ENCODE measurements at places on chromosomes 11 and 22.

GRCh38 chr22:29345932-29346331 lies 30.4 kb upstream of the RASL10A start:
- no peak for DNase-seq

DNA sequence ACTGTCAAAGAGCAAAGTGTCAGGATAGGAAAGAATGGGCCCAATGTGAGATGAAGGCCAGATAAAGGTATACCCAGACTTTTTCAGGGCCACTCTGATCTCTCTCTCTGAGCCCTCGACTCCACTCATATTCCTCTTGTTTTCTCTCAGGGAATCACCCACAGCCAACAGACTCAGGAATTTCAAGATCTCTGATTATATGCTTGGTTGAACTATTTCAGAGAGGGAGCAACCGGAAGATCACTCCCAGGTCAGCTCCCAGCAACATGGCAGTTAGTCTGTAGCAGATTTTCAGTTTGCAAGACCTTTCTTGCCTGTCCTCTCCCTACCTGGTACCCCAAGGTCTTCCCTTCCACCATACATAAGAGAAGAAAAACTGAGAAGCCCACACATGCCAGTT lies 102.5 kb downstream of the C11orf58 start:
- DNase-seq = no peak

DNA sequence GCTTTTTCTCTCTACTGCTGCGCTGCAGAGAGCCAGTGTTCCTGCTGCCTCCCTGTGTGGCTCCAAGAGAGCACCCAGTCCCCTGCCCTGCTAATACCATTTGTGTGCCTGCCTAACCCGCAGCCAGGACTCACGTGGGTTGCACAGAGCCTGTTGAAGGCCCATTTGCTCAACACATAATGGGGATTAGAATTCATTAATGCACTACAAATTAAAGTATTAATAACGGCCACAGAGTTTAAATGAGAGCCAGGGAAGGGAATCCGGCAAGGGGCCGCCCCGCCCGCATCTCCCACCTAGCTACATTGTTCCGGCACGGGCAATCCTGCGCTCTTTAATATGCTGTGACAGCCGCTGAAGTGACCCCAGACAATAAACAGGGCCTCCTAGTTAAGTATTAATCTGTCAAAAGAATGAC lies 211.3 kb downstream of the NXPE2 start:
- DNase-seq = no peak

DNA sequence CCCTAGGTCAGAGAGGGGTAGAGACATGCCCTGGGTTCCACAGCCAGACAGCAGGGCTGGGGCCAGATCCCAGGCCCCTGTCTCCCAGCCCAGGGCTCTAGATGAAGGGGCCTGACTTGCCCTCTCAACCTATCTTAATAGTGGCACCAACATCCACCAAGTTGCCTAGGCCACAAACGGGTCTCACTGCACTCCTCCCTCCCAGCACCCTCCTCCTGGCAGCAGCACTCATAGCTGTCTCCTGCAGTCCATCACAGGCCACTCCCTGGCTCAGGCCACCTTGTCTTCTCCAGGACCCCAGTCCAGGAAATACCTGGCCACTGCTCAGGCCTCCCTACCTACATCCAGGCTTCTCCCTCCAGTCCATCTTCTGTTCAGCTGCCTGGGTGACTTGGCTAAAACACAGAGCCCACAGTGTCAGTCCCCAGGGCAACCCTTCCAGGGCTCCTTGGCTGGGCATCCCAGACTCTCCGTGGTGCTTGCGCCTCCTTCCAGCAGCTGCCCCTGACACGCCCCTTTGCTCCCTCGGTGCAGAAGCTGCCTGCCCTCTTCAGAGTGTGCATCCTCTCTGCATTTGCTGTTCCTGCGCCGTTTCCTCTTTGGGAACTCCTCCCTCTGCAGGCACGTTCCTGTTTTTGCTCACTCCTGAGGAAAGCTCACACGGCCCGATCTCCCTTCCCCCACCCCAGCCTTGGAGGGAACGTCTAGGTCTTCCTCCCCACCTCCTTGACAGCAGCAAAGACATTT lies 40.5 kb downstream of the LRRC32 start:
- DNase-seq = no peak

GRCh38 chr22:24001314-24001713 lies 3.9 kb downstream of the GSTT4 start:
- DNase-seq = no peak
